ENCODE measurements at places on chromosomes 6 and 20. TPM values are rescaled to one million over a fixed set of nuclear protein-coding genes. Genes with fewer than 3 reads are reported as not detected.

DNA sequence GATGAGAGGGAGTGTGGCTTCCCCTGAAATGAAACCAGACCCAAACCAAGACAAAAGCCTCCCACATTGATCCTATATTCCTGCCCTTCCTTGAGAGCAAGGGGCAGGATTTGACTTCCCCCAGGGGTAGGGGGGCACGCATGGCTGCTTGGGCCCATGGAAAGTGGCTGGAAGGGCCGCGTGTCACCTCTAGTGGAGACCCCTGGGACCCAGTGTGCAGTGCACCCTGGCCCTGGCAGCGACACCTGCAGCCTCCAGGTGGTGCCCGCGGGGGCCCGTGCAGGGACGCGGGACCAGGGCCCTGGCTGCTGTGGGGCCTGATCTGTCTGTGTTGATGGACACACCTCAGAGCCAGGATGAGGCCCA, 18.0 kb upstream of the SLCO4A1 start:
- no peaks in the 10 kb centered on the region for H3K36me3 ChIP-seq
- H3K4me1 ChIP-seq = peaks cover 14% of the 10 kb centered on the region
- H3K27me3 ChIP-seq = no peaks in the 10 kb centered on the region
- H3K4me3 ChIP-seq = no peak overlapping the region
- DNase-seq = no peak

DNA sequence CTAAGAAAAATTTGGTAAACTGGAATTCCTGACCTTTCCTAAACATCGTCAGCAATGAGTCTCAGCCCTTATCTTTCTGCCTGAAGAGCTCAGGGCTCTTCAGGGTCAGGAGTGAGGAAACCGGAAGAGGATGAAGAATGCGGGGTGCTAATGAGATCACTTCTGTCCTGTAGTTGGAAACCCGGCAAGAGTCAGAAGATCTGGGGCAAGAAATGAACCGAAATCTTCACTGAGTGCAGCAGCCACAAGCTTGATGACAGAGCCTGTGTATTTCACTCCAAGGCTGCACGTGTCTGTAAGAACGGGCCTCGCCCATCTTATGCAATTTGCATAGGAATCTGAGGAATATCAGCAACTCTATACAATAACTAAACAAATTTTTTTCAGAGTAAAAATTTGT, 60.4 kb upstream of the QKI start:
- DNase-seq = peak; percentile 85
- peak overlapping the region; percentile 74 for H3K27ac ChIP-seq
- H3K27me3 ChIP-seq = no peaks in the 10 kb centered on the region

DNA sequence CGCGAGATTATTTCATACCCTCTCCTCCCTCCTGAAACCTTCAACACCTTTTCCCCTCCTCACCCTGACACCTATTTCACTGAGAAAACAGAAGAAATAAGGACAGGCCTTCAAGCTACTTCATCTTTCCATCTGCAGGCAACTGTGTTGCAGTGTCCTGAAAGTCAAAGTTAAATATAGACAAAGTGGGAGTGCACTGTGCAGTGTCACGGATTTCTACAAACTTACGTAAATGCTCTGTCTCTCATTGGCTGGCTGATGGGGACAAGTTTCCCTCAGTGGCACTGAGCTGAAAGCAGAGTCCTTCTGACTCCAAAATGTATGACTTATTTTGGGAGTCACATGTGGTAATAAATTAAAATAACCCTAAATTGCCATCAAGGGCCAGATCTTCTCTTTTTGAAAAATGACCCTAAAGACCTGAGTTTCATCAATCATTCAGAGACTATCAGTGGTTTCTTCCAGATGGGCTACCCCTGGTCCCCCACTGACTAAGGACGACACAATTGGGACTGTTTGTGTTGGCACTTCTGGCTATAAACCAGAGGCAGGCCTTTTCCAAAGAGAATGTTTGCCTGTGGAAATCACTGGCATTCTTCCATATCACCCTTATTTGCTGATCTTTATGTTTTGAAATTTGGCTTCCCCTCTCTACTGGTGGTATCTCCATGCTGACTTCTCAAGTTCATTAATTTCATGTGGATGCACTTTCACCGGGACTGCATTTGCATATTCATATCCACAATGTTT, 21.6 kb downstream of the ALDH8A1 start:
- H3K27ac ChIP-seq = no peak overlapping the region
- H3K27me3 ChIP-seq = no peaks in the 10 kb centered on the region

DNA sequence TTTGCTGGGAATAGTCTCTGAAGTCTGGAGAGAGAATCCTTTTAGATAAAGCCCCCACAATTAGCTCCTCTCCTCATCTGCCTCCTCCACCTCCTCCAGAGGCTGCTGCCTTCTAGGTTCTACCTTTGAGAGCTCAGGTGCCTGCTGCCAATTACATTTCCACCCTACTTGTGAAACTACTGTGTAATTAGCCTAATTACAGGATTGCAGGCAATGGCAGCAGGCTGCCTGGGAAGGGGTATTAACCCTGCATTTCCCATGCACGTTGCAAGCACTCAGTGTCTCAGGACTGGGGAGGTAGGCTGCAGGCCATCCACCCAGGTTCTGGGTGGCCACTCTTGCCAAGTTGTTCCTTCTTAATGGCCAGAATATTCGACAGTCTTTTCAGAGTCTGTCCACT, 215.6 kb upstream of the ZNF217 start:
- no peak overlapping the region for H3K27ac ChIP-seq
- no peaks in the 10 kb centered on the region for H3K27me3 ChIP-seq
- H3K4me3 ChIP-seq = no peak overlapping the region
- H3K36me3 ChIP-seq = no peaks in the 10 kb centered on the region

- no peak overlapping the region for H3K27ac ChIP-seq
- no peak overlapping the region for H3K4me3 ChIP-seq
- H3K36me3 ChIP-seq = no peaks in the 10 kb centered on the region
- no peaks in the 10 kb centered on the region for H3K4me1 ChIP-seq
These were observed 9.2 kb upstream of the RGS17 start for GRCh38 chr6:153140299-153140698.

- no peaks in the 10 kb centered on the region for H3K27me3 ChIP-seq
- no peaks in the 10 kb centered on the region for H3K4me1 ChIP-seq
- H3K4me3 ChIP-seq = no peak overlapping the region
- no peak overlapping the region for H3K27ac ChIP-seq
- no peaks in the 10 kb centered on the region for H3K36me3 ChIP-seq
- peak; percentile 22 for DNase-seq
These were observed 62.1 kb downstream of the BMP2 start for GRCh38 chr20:6829510-6830116.

DNA sequence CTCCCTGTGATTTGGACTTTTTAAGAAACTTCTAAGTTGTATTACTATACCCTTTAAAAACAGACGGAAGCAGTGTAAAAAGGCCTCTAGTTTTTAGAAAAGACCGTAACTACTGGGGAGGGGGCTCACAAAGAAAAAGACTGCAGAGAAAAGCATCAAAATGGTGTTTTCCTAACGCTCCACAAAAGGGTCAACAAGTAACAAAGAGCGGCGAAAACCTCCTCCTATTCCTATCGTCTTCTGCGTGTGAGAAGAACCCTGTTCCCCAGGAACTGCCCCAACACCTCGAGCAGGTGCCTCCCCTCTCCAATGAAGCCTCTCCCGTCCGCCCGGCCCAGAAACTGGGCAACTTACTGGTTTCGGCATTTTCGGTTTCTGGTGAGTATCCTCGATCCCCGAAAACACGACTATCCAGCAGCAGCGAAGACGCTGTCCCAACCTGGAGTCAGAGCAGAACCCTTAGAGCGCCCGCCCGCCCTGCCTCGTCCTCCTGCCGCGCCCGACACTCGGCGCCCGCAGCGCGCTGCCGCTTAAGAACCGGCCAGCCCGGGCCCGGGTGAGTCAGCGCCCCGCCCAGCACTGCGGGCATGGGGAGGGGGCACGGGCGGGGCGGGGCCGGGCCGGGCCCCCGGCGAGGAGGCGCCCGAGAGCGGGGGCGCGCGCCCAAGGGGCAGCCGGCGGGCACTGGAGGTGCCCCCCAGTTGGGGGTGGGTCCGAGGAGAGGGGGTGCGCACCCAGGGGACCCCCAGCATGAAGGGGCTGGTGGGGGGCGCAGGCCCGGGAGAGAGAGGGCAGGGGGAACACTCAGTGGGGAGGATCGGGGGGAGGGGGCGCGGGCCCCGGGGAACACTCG, 1.2 kb downstream of the EZR start:
- H3K27ac ChIP-seq = peak overlapping the region; percentile 83
- peak; percentile 94 for DNase-seq
- H3K27me3 ChIP-seq = no peaks in the 10 kb centered on the region
- no peaks in the 10 kb centered on the region for H3K36me3 ChIP-seq
- peaks cover 25% of the 10 kb centered on the region for H3K4me1 ChIP-seq
- H3K4me3 ChIP-seq = peak overlapping the region; percentile 89

DNA sequence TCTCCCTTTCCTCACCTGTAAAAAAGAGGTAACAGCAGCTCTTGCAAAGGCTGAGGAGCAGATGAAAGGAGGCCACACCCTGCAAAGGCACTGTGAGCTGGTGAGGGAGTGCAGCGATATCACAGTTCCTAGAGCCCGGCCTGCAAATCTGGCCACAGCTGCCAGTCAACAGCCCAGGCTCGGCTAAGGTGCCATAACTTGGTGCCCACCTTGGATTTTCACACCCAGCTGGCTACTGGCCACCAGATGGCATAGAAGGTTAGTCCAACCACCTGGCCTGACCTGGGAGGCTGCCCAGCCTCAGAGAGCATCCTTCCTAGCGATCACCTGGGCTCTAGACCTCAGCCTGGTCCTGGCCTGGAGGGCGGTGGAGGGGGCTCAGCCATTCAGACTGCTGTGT, 46.8 kb downstream of the KCNB1 start:
- H3K36me3 ChIP-seq = no peaks in the 10 kb centered on the region
- H3K4me3 ChIP-seq = no peak overlapping the region
- H3K27ac ChIP-seq = no peak overlapping the region
- peaks cover 24% of the 10 kb centered on the region for H3K27me3 ChIP-seq
- H3K4me1 ChIP-seq = no peaks in the 10 kb centered on the region
- no peak for DNase-seq

- no peaks in the 10 kb centered on the region for H3K27me3 ChIP-seq
- H3K36me3 ChIP-seq = peaks cover 17% of the 10 kb centered on the region
- DNase-seq = peak; percentile 61
- H3K4me3 ChIP-seq = peak overlapping the region; percentile 94
- peaks cover 37% of the 10 kb centered on the region for H3K4me1 ChIP-seq
These were observed 640 bp downstream of the NFS1 start for GRCh38 chr20:35698298-35699126.

- no peak for DNase-seq
- no peaks in the 10 kb centered on the region for H3K27me3 ChIP-seq
- H3K36me3 ChIP-seq = no peaks in the 10 kb centered on the region
- no peak overlapping the region for H3K4me3 ChIP-seq
- H3K27ac ChIP-seq = no peak overlapping the region
- H3K4me1 ChIP-seq = no peaks in the 10 kb centered on the region
These were observed 60.4 kb upstream of the FAM83B start for GRCh38 chr6:54786154-54786553.

DNA sequence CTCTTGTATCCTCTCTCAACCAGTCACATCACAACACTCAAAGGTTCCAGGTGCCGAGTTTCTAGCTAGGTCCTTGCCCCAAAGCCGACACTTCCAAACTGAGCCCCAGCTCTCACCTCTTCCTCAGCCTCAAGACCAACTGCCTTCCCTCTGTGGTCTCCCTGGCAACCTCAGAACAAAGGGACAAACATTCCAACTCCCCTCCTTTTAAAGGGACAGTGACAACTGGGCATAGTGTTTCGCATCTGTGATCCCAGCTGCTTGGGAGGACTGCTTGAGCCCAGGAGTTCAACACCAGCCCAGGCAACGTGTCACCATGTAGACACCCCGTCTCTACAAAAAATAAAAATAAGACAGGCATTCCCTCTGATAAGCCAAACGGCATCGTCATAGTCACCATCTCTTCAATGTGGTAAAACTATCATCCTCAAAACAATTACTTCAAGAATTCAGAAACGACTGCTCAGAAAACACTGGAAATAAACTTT, 11.3 kb downstream of the DIDO1 start:
- H3K4me1 ChIP-seq = 0 out of 2 replicates have a peak, but pooled peaks cover 2% of the 10 kb centered on the region
- 0 out of 2 replicates have a peak overlapping the region, but pooled peaks have one; percentile 10 for H3K27ac ChIP-seq
- peak; percentile 52 for DNase-seq
- no peaks in the 10 kb centered on the region for H3K27me3 ChIP-seq

DNA sequence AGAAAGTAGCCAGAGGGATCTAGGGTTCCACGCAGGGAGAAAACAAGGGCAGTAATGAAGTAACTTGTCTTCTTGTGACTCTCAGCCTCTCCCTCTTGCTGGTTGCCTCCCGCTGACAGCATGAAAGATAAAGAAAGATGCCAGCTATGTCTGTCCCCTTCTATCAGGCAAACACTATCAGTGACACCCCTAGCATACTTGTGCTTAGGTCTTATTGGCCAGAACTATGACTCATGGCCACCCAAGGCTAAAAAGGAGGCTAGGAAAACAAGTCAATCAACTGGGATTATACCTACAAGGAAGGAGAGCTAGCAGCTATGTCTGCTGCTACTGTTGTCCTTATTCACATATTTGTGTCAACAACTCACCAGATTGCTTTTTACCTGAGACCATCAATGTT, 206.8 kb upstream of the SOX4 start:
- H3K27me3 ChIP-seq = no peaks in the 10 kb centered on the region
- no peak overlapping the region for H3K4me3 ChIP-seq
- H3K4me1 ChIP-seq = no peaks in the 10 kb centered on the region
- H3K27ac ChIP-seq = no peak overlapping the region
- DNase-seq = no peak

DNA sequence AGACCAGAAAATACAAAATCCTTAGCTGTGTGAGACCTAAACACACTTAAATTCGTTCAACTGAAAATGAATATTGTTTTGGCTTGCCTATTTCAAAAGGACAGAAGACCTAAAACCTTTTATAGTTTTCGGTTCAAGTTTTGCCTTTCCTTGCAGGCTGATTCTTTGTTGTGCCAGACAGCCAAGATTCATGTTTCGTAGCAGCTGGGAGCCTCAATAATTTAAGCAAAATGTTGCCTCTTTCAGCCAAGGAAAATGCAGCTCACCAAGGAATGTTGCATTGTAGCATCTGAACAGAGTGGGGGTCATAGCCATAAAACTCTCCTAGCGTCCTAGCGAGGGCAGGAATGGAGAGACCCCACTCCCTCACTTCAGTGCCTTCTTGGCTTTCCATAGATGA, 92.3 kb upstream of the INSM1 start:
- H3K36me3 ChIP-seq = no peaks in the 10 kb centered on the region
- DNase-seq = no peak
- H3K27me3 ChIP-seq = no peaks in the 10 kb centered on the region
- H3K4me1 ChIP-seq = no peaks in the 10 kb centered on the region

DNA sequence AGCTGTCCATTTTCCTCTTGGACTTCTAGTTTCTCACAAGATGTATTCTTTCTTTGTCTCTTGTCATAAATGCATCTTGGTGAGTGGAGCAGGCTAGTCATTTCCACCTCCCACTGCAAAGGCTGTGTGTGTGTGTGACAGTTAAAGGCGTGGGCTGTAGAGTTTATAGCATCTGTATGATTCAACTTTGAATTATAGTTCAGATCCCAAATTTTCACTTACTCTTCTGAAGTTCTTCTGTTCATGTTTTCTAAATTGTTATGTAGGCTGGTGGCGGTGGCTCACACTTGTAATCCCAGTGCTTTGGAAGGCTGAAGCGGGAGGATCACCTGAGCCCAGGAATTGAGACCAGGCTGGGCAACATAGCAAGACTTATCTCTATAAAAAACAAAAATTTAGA, 44.7 kb upstream of the GRIK2 start:
- no peaks in the 10 kb centered on the region for H3K4me1 ChIP-seq
- H3K27ac ChIP-seq = no peak overlapping the region
- no peak overlapping the region for H3K4me3 ChIP-seq
- DNase-seq = peak; percentile 0
- H3K27me3 ChIP-seq = no peaks in the 10 kb centered on the region

Gene NRSN1
- polyA plus RNA-seq = not detected

Gene PKHD1
- not detected for polyA plus RNA-seq

Gene TSBP1
- not detected for polyA plus RNA-seq

Gene OR2B6
- not detected for polyA plus RNA-seq

Gene HLA-DOB
- not detected for polyA plus RNA-seq
